Brain microvascular endothelial cell (primary cell): ENCODE measurements at places on chromosomes 2 and 18.

- DNase-seq, result no peak
Observed at GRCh38 chr2:32775954-32776353, 148.1 kb downstream of the TTC27 start.

DNA sequence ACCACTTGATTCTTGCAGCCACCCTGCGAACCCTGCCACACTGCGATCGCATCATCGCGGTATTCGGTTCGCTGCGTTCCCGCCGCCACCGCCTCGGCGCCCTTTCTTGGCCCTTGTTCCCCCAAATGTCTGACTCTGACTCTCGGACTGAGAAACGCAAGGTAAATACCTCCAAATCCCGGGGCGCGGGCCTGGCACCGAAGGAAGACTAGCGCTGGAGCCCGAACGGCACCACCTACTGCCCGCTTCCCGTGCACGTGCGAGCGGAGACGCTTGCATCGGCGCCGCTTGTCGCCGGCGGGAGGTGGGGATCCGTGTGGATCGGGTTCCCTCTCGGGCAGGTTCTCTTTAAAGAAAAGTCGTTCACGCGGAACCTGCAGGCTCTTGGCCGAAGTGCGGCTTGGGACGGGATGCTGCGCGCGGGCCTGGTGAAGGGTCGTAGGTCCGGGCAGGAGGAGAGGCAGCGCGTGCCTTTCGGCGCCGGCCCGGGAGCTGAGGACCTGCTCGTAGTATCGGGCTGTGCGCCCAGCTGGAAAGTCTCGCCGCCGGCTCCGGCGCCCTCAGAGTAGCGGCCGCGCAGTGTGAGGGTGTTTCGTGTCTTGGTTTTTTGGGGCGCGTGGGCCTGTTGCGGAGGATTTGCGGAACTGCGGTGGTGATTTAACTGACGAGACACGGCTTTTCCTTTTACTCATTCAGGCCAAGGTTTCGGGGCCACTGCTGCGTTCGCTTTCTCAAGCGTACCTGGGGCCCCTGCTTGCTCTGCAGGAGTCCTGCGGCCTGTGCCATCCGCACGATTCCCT is 514 bp downstream of the BCL2L11 start:
- no peak for DNase-seq

DNA sequence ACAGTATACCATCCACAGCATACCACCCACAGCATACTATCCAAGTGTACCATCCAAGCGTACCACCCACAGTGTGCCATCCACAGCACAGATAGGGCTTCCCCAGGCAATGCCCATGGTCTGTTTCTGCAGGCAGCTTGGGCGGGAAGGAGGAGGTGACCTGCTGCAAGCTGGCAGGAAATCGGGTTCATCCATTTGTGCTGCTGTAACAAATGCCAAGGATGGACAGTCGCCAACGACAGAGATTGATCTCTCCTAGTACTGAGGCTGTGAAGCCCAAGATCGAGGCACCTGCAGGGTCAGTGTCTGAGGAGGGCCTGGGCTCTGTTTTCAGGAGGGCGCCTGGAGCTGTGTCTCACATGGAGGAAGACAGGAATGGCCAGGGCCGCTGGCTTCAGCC is 93.6 kb upstream of the SNTG2 start:
- DNase-seq, result no peak

DNA sequence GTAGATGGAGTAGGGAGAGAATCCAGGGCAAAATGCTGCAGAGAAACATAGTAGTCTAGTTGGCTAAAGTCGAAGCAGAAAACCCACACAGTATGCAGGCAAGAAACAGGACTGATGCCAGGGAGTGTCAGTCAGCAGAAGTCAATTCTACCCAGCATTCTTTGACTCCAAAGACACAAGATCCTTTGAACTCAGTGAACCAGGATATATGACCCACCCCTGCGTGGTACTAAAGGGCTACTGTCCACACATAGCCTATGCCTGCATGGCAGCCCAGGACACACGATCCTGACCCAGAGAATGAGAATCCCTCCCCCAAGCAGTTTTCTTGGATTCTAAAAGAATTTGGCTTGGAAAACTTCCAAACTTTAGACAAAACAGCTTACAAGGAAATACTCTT is 42.5 kb downstream of the ALK start:
- DNase-seq, result no peak

DNA sequence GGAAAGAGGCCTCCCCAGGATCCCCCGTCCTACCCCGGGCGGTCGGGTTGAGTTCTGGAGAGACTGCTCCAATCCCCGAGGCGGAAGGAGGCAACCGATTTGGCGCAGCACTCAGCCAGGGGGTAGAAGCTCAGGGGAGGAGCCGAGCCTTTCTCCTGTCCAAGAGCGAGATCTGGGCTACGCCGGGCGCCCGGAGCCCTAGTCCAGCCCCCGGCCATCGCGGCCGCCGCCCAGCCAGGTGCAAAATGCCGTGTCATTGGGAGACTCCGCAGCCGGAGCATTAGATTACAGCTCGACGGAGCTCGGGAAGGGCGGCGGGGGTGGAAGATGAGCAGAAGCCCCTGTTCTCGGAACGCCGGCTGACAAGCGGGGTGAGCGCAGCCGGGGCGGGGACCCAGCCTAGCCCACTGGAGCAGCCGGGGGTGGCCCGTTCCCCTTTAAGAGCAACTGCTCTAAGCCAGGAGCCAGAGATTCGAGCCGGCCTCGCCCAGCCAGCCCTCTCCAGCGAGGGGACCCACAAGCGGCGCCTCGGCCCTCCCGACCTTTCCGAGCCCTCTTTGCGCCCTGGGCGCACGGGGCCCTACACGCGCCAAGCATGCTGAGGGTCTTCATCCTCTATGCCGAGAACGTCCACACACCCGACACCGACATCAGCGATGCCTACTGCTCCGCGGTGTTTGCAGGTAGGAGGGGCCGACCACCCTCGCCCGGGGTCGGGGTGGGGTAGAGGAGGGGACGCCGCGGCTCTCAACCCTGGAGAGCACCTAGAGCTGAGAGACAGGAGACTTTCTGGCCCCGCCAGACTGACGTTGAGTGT is at the start of gene DYSF:
Gene DYSF, plus strand, starts transcription at position 158 of the 817 bp plus-strand sequence.
- DNase-seq, result no peak
